ENCODE measurements at places on chromosomes 12 and 14. TPM values are rescaled to one million over a fixed set of nuclear protein-coding genes. Genes with fewer than 3 reads are reported as not detected.

The TPH2 gene
- total RNA-seq: not detected

The MAP1LC3B2 gene
- total RNA-seq: 0.59 TPM

The ADGRD1 gene
- 0.05 TPM for total RNA-seq

The GPR65 gene
- total RNA-seq: under 0.01 TPM

The DUSP16 gene
- total RNA-seq: 7.4 TPM

The VWF gene
- 1.5 TPM for total RNA-seq

All from smooth muscle cell of the umbilical artery (primary cell).